ENCODE measurements at places on chromosomes 2 and 18.
A peak's percentile ranks its signal among the peaks of the same experiment; 100 is the strongest.

DNA sequence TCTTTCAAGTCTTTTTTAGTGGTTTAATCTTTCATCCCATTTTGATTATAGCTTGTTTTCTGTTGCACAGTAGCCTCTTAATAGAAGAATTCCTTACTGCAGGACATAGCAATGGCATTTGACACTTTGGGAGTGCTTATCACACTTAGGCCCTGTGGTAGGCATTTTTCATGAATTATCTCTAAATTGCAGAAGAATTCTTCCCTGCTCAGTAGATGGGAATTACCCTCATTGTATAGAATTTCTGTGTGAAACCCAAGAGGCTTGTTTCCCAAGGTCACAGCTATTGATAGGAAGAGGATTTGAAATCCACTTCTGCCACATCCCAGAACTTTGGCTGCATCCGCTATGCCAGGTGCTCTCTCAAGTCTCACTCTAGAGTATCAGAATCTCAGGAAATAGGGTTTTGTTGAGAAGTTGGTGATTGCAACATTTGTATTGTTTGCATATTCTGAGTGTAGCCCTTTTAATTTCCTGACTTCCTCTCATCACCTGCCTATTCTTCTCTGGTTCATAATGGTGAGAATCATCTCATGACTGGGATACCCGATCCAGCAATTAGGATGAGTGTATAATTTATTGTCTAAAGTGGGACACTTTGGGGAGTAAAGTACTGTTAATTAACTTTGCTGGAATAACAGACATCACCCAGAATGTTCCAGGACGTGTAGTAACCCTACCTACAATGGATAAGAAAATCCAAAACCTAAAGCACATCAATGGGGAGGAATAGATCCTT, 255.2 kb upstream of the RASGRP3 start:
- DNase-seq = no peak

- no peak for DNase-seq
Observed at GRCh38 chr2:19990416-19990728, 467 bp upstream of the WDR35 start.

DNA sequence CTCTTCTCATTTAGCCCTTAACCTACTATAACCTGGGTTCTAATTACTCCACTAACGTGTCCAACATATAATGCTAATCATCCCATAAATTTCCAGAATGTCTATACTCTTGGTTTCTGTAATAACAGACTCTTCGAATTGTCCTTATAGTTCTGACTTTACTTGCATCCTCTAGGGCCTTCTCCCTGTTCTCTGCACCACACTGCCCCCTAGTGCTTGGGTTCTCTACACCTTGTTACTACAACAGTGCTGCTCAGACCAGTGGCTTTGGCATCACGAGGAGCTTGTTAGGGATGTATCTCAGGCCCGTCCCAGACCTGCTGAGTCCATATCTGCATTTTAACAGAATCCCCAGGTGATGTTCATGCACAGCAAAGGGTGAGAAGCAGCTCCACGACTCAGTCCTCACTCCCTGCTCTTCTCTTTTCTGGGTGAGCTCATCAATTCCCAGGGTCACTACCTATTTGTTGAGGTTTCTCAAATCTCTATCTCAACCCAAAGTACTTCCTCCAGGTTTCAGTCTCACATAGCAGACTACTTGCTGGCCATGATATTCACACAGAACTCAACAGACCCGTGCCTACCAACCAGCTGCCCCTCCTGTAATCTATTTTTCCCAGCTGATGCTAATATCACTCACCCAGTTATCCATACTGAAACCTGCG, 14.5 kb upstream of the DDX1 start:
- DNase-seq = peak; percentile 65

- no peak for DNase-seq
Observed at GRCh38 chr2:144559681-144560080, 39.8 kb upstream of the ZEB2 start.

- DNase-seq = no peak
Observed at GRCh38 chr2:217244815-217245214, 385.0 kb upstream of the TNP1 start.

DNA sequence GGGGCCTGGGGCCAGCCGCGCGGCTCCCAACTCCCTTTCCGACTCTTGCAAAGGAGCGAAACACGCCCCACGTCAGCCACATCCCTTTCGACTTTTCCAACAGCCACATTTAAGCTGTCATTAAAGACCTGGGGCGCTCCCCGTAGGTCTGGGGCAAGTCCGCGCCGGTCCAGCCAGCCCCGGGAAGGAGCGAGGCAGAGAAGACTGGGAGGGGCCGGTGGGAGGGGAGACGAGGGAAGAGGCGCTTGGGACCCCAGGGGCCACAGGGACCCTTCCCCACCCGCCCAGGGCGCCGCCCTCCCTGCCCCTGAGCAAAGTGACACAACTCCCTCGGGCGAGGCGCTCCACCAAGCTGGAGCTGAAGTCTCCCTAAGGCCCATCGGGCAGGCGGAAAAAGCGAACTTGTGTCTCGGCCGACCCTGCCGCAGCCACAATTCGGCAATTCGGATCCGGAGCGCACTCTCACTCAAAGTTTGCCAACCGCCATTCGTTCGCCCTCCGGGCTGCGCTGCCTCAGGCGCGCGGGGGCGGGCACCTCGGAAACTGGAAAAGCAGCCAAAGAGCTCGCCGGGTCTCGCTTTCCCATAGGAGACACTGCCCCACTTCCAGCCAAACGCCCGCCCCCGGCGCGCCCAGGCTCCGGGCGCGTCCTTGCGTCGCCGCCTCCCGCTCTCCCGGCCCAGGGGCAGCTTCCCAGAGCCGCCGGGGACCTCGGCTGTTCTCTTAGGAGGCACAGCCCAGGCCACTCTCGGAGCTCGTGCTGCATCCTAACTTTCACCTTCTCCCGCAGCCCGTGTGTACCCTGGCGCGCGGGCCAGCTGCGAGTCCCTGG, 1.1 kb upstream of the KCTD1 start:
- no peak for DNase-seq

- DNase-seq = no peak
Observed at GRCh38 chr2:97967216-97967592, 28.5 kb downstream of the TMEM131 start.

DNA sequence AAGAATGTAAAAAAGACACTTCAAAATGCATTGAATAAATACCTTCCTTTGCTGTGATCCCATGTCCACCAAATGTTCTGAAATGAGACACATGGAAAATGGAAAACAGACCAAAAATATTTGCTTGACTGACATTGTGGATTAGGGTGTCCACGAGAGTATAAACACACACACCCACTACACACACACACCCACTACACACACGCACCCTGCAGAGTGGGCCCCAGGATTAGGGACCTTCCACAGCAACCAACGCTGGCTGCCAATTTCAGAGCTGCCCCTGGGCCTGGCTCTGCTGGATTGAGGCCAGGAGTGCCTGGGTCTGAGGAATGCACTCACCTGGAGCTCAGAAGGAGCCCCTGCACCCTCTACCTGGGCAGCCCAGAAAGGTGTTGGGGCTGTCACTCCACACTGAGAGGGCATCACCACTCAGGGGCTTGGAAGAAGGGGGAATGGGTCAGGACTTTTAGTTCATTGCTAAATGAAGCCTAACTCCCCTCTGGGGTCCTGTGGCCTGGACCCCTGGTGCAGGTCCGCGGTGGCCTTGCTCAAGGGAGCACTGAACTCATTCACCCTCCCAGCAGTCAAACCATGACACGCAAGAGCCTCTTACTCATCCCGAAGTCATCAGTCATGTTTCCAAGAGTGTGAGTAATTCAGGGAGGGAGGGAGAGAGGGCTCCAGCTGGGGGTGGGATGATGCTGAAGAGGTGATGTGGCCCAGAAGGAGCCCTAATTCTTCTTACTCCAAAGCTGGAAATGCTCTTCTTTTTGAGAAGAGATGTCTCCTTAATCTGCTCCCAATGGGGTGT, 50.2 kb upstream of the PLB1 start:
- no peak for DNase-seq

GRCh38 chr2:80338794-80339193, 34.2 kb upstream of the LRRTM1 start:
- DNase-seq = no peak

GRCh38 chr2:173351879-173352278, 2.8 kb upstream of the CDCA7 start:
- no peak for DNase-seq

DNA sequence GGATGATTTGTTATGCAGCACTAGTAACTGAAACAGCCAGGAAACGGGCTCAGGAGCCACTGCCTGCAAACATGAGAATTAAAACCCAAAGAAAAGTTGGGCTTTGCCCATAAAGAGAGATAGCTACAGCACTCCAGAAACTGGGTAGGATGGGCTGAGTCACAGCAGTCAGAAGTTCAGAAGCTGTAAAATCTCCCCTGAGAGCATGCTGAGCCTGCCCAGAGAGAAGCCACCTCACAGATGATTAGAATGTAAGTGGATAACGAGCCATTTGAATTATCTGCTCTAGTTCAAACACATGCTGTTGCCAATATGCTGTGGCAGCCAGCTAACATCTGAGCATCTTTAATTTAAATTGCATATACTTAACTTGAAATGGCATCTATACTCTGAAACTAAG, 388.1 kb upstream of the ACVR2A start:
- DNase-seq = no peak

- no peak for DNase-seq
Observed at GRCh38 chr2:170930131-170930990, 1.3 kb downstream of the GORASP2 start.

- DNase-seq = no peak
Observed at GRCh38 chr2:151197184-151198108, 64.2 kb downstream of the RBM43 start.

GRCh38 chr2:165371356-165371755, 98.1 kb upstream of the CSRNP3 start:
- peak; percentile 63 for DNase-seq

DNA sequence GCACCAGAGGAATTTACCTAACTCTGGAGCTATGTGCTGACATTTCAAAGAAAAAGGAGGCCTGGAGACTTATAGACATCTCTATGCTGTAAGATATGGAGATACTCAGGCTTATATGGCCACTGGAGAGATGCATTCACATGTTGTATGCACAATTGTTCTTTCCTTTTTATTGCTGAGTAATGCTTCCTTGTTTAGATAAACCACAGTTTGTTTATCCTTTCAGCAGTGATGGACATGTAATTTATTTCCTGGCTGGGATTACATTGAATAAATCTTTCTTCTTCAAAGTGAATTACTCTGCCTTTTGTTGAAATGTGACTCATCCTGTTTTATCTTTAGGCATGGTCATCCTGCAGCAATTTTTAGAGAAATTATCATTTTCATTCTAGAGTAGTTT, 716.7 kb upstream of the GCFC2 start:
- no peak for DNase-seq

DNA sequence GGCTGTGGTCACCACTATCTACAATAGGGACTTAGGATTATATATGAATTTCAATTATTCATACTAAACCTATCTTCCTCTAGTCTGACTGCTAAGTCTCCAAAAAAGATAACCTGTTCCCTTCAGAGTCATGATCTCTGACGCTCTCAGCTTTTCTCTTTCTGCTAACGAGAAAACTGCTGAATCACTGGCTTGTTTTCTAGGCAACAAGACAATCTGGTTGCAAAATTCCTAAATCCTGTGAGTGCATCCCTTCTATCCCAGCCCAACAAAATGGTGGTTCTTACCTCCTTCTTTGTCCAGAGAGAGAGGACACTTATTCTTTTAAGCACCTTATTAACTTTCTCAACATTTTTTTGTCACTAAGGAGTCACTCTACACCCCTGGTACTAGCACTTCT, 312.3 kb upstream of the PKDCC start:
- DNase-seq = no peak

DNA sequence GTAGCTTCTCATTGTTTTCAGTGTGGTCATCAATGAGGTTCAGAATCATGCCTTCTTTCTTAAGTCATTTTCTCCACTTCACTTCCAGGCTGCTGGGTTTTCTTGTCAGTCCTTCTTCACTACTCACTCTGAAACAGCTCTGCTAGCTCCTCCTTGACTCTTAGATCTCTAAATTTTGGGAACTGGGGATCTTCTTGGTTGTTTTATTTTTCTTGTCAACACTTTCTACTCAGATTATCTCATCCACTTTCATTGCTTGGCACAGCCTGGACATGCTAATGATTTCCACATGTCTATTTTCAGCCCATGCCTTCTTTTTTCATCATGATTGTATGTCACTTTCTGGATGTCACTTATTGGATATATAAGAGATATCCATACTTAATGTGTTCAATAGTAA, 517.8 kb upstream of the DSEL start:
- DNase-seq = no peak

DNA sequence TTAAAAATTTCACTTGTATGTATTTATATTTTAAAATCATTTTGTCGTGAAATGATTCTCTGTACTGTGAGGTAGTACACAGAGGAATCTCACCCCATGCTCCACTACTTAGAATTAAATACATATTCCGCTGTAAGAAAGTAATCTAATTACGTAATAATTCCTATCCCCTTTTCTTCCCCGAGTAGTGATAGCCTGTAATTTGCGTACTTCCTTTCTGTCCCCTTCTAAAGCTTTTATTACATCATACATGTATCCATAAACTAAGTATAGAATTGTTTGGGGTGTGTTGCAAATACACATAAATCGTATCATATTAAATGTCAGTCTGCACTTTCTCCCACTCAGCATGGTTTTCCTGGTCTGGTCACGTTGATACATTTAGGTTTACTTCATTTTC, 12.4 kb upstream of the CHCHD5 start:
- no peak for DNase-seq

DNA sequence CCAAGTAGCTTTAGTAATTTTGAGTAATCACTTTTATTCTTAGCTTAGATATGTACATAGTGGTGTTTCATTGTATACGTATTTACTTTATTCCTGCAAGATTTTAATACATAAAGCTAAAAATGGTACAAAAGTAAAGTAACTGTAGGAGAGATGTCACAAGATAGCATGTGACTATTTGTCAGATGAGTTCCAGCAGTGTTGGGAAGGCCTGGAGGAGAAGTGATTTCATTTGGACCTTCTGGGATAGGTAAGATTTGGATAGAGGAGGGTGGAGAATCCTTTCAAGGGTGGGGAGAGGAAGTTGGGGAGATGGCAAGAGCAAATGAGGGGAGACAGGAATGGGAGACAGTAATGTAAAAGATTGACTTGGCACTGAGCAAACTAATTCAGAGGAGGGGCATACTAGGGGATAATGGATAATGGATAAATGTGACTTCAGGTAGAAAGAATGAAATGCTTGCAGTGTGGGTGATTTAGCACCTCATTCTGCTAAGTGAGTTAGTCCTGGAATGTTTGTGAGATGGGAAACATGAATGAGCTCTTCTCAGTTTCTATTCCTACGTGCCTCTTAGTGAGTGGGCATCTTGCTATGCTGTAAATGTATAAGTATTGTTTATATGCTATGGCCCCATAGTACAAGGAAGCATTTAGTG, 10.5 kb downstream of the WDR43 start:
- no peak for DNase-seq

GRCh38 chr2:196256585-196256984, 85.2 kb upstream of the STK17B start:
- DNase-seq = no peak

All from NCI-H2107 (cell line).